Kidney tubule cell (primary cell): ENCODE measurements at places on chromosomes 7 and 10.

- no peak for DNase-seq
Measured at GRCh38 chr10:131478377-131478989, 167.0 kb upstream of the TCERG1L start.

DNA sequence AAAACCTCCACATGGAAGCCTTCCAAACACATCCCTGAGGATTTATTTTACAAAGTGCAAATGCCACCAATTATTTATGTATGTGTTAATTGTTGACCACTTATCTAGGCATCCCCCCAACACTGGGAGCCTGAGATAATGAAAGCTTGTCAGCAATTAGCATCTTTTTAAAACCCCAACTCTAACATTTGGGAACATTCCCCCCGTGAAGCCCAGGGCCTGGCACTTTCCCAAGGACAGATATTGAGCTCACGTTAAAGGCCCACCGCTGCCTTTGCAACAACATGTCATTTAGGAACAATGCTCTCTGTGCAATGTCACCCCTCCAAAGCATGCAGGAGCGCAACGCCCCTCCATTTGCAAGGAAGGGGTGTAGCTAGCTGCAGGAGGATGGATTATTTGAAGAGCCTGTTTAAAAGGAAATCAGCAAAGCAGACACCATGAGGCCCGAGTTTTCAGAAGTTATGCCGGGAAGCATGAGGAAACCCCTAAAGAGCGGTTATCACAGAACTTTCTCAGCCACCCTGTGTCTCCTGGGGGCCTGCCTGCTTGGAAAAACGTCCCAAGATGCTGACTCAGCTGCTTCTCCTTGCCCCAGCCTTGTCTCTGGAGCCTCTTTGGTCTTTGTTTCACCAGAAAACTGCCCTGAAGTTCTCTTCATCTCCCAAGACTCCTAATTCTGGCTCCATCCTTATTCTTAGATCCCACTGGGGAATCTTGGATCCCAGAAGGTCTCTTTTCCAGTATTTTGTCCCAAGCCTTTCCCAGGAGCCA, 444.1 kb downstream of the GRID1 start:
- DNase-seq, result no peak

GRCh38 chr10:34291466-34292193, 523.5 kb downstream of the PARD3 start:
- no peak for DNase-seq

DNA sequence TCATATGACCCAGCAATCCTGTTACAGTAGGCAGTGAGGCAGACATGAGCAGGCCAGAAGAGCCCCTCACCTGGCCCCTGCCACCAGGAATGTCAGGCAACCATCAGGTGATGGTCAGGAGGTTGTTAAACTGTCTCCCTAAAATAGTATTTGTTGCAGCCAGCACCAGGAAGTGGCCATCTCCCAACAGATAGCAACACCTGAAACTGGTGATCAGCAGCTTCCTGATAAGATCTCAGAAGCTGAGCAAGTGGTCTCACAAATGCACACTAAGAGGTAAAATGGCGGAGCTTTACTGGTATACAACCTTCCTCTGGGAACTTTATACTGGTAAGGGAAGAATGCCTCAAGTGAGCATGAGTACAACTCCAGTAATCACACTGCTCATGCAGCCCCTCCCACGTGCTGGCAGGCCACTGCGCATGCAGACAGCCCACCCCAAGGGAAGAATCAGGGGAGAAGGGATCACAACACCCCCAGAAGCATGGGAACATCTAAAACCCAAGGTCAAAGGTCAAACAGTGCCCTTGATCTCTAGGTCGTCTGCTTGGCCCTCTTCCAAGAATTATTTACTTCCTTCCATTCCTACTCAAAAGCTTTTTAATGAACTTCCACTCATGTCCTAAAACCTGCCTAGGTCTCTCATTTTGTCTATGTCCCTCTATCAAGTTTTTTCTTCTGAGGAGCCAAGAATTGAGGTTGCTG, 133.5 kb downstream of the DOCK4 start:
- DNase-seq, result no peak

- no peak for DNase-seq
Measured at GRCh38 chr10:91381257-91381891, 28.8 kb upstream of the HECTD2 start.

- peak; percentile 24 for DNase-seq
Measured at GRCh38 chr7:36827726-36828703, 103.7 kb upstream of the AOAH start.

DNA sequence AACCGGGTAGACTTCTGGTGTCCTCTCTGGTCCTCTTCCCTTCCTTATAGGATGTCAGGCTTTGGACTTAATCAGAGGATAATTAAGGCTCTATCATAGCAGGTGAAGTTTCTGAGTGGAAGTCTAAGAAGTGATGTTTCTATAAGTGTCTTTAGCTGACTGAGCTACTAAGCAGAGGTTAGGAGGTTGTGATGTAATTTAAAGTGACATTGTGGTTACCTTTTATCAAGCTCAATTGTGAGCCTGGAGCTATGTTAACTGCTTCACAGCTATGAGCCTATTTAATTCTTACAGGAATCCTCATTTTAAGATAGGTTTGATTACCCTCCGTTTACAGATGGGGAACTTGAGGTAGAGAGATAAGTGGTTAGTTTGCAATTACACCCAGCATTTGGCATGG, 365.1 kb downstream of the AUTS2 start:
- no peak for DNase-seq

DNA sequence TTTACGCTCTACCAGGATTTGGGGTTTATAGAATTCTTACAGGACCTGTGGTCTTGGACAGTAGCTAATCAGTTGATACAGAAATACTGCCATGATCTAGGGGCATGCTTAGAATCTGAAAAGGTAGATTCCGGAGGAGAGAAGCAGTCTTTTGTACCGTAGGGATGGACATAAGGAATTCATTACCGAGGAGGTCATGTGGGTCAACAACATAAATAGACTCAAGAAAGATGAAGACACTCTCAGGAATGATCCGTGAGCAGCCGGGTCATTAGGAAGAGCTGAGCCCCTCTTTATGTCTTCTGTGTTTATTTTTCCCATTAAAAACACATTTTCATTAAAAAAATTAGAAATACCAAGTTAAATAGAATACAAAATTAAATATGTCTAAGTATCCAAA, 160.1 kb upstream of the TNS3 start:
- DNase-seq, result no peak

DNA sequence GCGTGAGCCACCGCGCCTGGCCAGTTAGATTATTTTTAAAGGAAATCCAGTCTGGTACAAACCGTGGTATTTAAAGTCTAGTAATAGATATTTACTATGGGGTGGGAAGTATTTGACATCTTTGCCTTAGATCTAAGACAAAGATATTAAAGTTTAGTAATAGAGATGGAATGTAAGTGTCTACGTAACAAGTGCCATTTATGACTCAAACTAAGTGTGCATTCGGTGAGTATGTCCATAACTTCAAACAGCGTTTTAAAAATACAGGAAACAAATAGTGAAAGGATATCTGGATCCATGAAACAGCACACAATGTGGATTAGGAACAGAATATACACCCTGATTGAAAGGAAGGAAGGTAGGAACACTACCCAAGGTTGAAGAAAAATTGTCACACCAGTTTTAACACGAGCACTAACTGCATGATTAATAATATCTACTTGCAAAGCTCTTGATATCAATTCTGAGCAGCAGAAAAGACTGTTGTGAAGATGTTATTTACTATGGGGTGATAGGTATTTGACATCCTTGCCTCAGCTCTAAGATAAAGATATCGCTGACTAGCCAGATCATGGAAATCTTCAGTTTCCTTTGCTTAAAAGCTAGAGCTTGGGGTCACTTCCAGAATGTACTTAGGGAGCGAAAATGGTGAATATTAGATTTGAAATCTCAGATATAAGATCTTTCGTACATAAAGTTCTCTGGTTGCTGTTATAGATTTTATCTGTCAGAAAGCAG, 48.7 kb downstream of the EPC1 start:
- peak; percentile 22 for DNase-seq
